ENCODE measurements at places on chromosomes 7 and 10. TPM values are rescaled to one million over a fixed set of nuclear protein-coding genes. Genes with fewer than 3 reads are reported as not detected.

Gene SUN1
- total RNA-seq: 126 TPM

GRCh38 chr10:124388476-124388822, 30.3 kb downstream of the OAT start:
- no peak for DNase-seq

- DNase-seq: no peak
Observed at GRCh38 chr7:28654110-28654509, 241.8 kb downstream of the CREB5 start.

Gene CNPY1
- not detected for total RNA-seq

- no peak for DNase-seq
Observed at GRCh38 chr10:18689498-18689897, 30.3 kb downstream of the ARL5B start.

GRCh38 chr10:44016589-44017482, 368.1 kb downstream of the CXCL12 start:
- no peak for DNase-seq

Gene SFMBT2
- 19.8 TPM for total RNA-seq

- DNase-seq: no peak
Observed at GRCh38 chr7:45147858-45148652, 9.5 kb upstream of the RAMP3 start.

- DNase-seq: no peak
Observed at GRCh38 chr10:113609704-113610108, 54.1 kb downstream of the NRAP start.

DNA sequence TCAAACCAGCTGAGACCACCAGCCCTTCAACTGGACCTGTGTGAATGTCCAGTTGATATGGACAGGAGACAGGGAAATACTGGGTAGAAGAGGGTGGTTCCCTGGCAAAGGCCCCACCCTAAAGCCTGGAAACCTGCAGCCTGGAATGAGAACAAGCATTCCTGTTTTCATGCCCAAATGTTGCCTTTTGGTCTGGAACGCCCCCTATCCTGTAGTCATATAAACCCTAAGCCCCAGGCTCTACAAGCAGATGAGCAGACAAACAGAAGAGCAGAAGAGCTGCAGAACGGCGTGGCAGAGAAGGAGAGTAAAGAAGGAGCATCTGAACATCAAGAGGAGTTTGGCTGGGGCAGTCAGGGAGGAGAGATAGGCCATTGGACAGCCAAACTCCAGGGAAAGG, 38.4 kb downstream of the SYPL1 start:
- no peak for DNase-seq

GRCh38 chr7:29565634-29565981, 2.0 kb downstream of the PRR15 start:
- DNase-seq: no peak

DNA sequence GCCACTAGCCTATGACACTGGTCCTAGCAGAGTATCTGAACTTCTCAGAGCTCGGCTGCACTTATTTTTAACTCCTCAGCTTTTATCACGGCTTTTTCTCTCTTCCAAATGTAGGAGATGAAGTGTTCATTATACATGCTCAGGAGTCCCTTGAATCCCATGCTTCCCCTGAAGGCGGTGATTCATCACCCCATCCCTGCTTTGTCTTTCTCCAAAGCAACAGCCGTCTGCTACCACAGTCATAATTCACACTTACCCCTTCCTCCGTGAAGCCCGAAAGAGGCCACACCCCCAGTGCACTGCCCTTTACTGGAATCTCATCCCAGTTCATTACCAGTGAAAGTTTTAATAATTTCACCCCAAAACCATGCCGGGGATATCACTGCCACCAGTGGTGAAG, 301.5 kb upstream of the SHH start:
- no peak for DNase-seq

Gene ADCYAP1R1
- total RNA-seq: 7.2 TPM

DNA sequence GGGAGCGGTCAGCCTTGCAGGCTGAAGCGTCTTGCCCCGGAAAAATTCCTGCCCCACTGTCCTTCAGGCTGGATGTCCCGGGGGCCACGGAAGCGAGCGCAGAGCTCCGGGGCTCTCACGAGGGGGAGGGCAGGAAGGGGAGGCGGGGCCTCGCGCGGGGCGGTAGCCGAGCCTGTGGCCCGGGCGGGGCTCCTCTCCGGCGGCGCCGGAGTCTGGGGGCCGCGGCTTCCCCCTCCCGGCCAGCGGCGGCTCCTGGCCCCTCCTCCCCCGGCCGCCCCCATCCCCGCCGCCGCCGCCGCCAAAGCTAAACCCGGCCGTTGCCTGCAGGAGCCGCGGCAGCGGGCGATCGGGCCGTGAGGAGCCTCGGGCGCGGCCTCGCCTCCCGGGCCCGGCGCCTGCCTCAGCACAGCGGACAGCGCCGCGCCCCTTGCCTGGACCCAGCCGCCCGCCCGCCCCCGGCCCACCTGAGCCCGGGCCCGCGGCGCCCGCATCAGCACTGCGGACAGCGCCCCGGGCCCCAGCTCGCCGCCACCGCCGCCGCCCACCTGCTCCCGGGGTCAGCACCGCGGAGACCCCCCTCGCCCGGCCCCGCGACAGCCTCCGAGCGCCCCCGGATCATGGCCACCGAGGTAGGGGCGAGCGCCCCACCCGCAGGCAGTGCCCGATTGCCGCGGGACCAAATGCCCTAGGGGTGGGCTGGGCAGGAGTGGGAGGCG, at the start of gene GOLGA7B:
GOLGA7B (plus strand) TSS at position 157 of the 716 bp plus-strand sequence; CDS start at position 618, 461 bp downstream.
- DNase-seq: no peak

Gene FKBP6
- total RNA-seq: not detected

DNA sequence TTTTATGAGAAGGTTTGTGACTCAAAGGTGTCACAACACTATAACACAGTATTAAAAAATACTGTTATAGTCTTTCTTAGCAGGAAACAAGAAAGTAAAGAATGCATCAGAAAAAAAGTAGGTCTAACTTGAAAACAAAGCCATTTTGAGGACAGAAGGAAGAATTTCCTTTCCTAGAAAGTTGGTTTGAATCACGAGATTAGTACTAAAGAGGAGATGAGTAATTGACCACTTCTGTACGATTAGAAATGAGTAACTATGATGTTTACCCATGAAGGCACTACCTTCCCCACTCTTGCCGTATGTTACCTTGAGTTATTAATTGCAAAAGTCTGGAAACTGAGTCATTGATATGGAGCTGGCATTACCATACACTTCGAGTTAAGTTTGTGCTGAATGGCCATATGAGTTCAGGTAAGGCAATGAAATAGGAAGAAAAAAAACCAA, 65.2 kb downstream of the FAM185A start:
- DNase-seq: no peak

- no peak for DNase-seq
Observed at GRCh38 chr7:115920367-115920766, 110.2 kb downstream of the TFEC start.

DNA sequence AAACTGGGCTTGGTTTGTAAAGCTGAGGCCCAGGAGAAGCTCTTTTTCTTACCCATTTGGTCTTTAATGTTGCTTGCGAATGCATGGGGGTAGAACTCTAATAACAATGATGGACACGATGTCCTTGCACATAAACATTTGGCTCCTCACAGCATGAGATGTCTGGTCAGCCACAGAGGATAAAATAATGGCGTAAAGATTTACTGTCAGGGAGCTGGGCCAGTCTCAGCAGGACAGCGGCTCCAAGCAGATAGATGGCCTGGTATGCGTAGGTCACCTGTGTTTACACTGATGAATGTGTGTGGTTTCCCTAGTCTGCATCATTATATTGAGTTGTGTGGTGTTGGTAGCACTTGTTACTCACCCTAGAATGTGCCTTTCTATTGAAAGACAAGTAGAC, 537.4 kb downstream of the CNTNAP2 start:
- DNase-seq: no peak

Gene NUTM2D
- 7.2 TPM for total RNA-seq

GRCh38 chr7:101507791-101508252, 121.3 kb downstream of the MYL10 start:
- no peak for DNase-seq

GRCh38 chr7:123705211-123705901, 43.4 kb downstream of the WASL start:
- no peak for DNase-seq

GRCh38 chr10:113362645-113363091, 190.2 kb upstream of the HABP2 start:
- peak; percentile 14 for DNase-seq

DNA sequence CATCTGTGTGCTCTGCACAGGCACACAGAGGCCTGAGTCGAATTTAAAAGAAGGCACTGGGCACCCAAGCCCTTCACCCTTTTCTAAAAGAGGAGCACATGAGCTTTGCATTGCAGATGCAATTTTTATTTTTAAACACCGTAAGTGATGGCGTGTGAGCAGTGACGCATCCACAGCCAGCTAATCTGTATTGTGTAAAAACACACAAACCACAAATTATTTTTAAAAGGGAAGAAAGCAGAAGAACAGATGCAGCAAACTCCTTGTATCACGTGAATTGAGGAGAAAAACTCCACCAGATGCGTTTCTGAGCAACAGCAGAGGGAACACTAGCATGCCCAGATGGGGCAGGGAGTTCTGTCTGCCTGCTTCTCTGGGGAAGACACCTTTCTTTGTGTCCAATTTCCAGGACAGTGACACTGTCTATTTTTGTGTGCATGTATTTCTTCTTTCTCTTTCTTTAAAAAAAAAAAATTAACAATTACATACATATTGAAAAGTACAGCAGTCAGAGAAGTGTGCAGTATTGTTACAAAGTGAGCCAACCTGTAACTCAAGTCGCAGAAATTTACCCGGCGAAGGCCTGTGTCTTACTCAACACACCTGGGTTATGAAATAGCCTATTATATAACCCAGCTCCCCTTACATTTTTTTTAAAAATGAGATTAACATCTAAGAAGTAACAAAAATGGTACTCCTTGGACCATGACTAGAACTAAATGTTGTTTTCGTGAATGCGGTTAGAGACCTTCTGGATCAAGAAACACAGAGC, 39.2 kb downstream of the EEPD1 start:
- peak; percentile 55 for DNase-seq

Gene ITGA8
- total RNA-seq: 2.4 TPM

DNA sequence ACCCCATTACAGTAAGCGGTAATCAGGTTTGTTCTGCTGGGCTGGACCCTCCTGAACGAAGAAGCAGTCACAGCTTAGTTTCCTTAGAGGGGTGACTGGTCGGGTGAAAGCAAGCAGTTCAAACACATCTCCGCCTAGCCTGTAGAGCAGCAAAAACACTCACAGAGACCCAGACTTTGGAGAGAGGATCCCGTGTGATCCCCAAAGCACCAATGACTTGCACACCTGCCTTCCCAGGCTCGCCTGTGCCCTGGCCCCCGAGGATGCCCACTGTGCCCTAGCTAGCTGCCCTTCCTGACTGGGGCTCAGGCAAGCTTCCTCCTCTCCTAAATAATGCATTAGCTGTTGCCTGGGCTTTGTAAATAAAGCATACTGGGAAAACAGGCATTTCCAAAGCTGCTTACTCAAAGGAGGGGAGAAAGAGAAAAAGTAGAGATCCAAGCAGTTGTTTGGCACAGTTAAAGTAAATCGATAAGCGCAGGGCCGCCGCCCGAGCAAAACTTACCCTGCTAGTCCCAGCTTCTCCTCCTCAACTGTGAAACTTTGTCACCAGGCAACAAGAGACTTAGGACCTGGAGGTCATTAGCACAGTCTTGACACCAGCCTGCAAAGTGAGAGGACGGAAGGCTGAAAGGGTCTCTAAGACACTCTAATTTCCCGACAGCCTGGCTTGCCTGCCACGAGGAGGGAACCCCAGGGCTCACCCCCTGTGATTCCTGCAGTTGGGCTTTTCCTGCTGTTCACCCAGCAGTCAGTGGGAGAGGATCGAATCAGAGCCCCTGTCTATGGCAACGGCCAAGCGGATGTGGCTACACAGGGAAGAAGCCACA, 4.8 kb downstream of the LRRC18 start:
- peak; percentile 24 for DNase-seq

GRCh38 chr7:155881471-155882350, 69.4 kb upstream of the SHH start:
- no peak for DNase-seq

GRCh38 chr10:35259769-35260397, 76.4 kb upstream of the CCNY start:
- no peak for DNase-seq

DNA sequence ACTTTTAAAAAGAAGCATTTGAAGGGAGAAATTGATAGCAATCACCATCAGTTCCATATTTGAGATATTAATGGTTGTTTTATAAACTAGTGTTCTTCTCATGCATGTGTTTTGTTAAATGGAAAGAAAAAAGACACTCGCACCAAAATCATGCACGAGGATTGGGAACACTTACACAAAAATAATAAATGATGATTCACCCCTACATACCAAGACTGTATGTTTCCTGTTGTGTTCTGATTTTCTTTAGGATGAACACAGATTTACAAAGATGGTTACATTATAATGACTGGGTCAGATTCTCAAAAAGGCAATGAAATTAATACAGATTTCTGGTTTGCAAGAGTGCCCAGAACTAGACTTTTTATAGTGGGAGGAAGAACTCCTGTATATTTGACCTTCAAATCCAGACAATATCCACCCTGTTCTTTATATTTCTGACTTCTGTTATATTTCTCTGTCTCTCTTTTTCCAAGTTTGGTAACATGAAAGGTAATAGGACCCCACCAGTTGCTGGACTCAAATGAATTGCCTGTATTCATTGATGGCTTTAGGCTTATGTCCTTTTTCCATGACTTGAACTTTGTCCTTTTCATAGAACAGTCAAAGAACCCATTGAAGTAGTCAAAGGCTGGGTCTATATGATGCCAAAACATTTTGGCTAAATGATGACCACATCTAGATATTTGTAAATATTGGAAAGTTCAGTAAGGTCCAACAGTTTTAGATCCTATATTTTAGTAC, 54.4 kb downstream of the SEMA3A start:
- no peak for DNase-seq

GRCh38 chr7:46386428-46387399, 465.6 kb upstream of the IGFBP3 start:
- no peak for DNase-seq

Gene CALHM1
- not detected for total RNA-seq

DNA sequence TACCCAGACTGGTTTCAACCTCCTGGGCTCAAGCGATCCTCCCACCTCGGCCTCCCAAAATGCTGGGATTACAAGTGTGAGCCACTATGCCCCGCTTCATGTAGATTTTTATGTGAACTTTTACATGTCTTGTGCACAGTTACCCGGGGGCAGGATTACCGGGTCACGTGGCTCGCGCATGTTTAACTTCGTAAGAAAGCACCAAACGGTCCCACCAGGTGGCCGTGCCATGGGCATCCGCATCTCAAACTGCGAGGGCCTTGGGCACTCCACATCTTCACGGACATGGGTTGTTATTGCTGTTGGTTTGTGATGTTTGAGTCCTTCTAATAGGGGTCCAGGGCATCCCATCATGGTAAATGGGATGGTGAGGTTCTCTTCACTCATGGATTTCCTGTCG, 636.6 kb upstream of the FOXK1 start:
- DNase-seq: no peak

Gene ASZ1
- not detected for total RNA-seq

Gene CFAP70
- 3.6 TPM for total RNA-seq

Gene CDH23
- total RNA-seq: 5.1 TPM

DNA sequence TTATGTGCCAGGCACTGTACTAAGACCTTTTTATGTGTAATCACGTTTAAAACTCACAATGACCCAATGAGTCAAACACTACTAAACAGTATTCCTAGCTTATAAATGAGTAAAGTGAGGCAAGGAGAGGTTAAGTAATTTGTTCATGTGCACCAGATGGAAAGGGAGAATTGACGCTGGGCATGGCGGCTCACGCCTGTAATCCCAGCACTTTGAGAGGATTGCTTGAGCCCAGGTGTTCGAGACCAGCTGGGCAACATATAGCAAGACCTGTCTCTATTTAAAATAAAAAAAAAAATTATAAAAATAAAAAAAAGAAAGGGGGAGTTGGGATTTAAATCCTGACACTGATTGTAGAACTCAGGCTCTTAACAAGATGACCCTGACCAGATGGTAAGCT, 46.7 kb upstream of the DLG5 start:
- no peak for DNase-seq

GRCh38 chr10:17989908-17990767, 38.4 kb downstream of the SLC39A12 start:
- no peak for DNase-seq

Gene HHEX
- total RNA-seq: 69.2 TPM
